ENCODE measurements at places on chromosomes 12 and 14.

DNA sequence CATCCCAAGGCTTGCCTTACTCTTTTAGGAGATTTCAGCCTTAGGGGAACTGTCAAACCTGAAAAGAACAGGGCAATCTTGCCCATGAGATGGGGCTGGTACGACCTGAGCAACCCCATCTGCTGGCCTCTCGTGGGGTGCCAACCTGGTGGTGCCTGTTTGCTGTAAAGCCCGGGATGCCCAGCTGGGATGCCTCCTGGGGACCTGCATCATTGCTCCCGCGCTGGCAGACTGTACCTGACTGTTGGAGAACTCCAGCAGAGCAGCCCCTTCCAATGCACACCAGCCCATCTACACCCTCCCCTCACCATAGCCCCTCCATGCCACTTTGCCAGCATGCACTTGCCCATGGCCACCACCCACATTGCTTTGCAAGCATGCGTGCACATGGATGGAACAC lies 335.7 kb downstream of the RPS29 start:
- DNase-seq = no peak

DNA sequence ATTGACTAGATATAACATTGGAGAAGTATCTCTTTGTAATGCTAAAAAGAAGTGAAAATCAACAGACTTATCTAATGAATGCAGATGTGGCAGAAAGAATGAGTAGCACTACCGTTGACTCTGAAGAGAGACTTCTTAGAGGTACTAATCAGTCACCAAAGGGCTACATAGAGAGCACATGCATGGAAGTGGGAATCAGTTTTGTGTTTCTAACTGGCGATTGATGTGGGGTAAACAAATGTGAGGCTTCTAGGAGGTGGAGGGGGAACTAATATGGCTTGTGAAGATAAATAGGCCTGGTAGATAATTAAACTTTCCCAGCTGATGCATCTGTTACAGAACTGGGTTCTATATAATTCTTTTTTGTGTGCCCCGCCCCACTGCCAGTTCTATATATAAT lies 10.5 kb downstream of the COCH start:
- DNase-seq = no peak

DNA sequence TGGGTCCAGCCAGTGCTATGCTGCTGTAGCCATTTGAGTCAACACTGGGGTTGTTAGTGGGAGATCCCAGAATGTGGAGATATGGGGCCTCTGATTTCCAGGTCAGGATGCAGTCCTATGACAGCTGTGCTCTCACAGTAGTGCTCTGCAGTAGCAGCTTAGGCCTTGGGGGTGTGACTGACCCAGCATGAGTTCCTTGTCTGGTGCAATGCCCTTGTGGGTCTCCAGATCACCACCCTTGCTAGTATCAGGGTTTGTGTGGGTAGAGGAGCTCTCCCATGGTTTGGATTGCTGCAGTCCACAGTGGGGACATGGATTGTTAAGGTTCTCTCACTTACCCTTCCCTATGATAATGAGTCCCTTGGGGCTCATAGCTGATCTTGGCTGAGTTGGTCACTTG lies 113.7 kb downstream of the RAD51B start:
- no peak for DNase-seq

DNA sequence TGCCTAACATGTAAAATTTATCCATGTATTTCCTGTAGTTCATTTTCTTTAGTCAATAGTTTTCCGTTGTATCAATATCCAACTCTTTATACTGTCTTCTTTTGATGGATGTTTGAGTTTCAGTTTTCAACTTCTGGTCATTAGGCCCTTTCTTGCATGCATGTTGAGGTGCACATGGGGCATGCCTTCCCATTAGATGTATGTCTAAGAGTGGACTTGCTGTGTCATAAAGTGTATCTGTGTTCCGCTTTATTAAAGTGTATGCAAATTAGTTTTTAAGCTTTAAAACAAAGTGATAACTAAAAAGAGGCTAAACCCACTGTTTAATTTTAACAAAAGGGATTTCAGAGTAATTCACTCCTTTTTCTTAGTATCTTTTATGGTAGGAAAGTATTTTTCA lies 441.1 kb downstream of the PCNX1 start:
- DNase-seq = no peak

DNA sequence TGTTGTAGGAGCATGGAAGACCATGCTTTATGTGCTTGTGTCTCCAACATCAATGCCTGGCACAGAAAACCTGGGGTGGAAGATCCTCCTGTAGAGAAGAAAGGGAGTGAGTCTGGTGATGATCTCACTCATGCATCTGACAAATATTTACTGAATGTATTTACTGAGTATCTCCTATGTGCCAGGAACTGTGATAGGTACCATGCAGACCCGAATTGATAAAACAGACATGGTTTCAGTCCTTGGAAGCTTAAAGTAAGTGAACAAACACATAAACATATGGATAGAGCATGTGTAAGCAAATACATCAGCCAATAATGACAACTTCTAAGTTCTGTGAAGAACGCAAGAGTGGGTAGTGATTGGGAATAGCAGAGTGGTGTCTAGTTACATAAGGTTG lies 117.0 kb upstream of the CCDC198 start:
- no peak for DNase-seq

DNA sequence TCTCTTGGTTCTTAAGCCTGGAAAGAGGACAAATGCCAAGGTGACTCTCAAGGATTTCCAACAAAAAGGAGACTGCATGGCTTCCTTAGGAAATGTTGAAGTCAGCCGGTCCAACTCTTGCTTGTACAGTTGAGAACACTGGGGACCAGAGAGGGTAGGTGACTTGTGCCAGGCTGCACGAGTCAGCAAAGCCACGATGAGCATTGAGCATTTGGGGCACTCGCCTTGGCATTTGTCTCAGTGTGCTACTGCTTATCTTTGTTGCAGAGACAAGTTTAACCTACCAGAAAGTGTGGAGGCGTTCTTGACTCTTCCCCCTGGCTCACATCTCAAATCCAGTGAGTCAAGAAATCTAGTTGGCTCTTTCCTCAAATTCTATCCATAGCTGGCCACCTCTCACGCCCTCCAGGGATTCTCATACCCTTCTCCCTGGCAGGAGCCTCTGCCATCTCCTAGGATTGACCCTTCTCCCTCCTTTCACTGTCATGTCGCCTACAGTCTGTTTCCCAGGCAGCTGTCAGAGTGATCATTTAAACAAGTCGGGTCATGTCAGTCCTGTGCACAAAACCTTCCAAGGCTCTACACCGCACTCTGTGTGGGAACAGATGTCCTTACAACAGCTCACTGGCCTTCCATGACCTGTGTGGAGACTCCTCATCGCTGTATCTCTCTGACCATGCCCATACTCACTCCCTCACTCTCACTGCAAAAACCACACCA lies 17.2 kb upstream of the KRT83 start:
- DNase-seq = no peak

DNA sequence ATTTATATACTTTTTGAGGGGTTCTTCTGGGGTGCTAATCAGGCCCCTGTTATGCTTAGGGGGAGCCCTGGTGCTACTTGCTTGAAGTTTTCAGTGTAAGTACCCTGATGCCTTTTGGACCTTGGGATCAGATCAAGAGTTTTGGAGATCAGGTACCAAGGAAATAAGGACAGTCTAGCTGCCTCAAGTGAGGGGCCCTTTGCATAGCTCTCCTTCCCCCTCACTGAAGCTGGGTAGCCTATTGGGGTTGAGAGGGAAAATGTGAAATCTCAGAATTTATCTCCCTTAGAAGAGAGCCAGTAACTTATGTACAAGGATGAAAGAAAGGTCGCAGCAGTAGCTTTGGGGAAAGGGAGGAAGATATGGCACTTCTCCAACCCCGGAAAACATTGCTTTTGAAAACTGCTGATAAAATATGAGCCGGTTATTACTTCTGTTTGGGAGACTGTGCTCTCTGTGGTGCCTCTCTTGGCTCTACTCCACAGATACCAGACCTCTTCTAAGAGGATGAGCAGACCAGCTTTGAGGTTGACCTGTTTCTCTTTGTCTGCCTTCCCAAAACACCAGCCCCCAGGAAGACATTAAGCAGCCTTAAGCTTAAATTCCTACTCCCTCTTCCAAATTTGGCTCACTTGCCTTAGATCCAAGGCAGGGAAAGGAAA lies 8.8 kb upstream of the AMHR2 start:
- no peak for DNase-seq

DNA sequence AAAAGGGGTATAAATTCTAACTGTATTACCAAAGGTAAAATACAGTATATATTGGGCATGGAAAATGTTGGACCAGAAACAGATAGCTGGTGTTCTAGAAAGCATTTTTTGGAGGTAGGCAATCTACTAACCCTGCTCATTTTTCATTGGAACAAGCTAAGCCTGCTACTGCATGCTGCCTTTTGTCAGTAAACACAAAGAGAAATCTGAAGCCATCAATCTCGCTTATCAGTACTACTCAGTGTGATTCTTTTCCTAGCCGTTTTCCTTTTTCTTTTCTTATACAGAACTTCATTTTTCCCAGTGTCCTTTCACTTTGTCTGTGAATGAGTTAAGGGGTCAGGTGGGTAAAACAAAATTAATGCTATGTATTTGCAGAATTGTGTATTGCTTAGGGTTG lies 312.3 kb downstream of the NPAS3 start:
- no peak for DNase-seq
